HuH-7.5 (cell line): ENCODE measurements at places on chromosomes 7 and 10.

- no peak for DNase-seq
Measured at GRCh38 chr10:29525762-29526161, 109.0 kb downstream of the SVIL start.

- no peak for DNase-seq
Measured at GRCh38 chr10:106925191-106925590, 239.3 kb downstream of the SORCS1 start.

DNA sequence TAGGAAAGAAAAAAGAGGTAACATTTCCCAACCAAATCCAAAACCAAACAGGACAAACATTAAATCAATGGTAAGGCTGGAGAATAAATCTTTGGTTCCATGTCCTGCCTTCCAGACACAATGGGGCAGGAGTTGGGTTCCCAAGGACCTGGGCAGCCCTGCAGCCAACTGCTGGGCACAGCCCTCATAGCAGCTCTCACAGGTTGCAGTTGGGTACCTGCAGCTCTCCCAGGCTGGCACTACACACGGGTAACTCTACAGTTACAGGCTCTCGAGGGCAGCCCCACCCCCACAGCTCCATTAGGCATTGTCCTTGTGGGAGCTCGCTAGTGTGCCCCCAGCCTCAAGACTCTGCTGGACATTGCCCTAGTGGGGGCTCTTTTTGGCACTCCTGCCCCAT lies 7.5 kb downstream of the GRB10 start:
- DNase-seq: no peak

GRCh38 chr10:44424298-44424697 lies 39.4 kb upstream of the CXCL12 start:
- no peak for DNase-seq

GRCh38 chr10:70444744-70445143 lies 3.3 kb upstream of the NODAL start:
- DNase-seq: no peak

DNA sequence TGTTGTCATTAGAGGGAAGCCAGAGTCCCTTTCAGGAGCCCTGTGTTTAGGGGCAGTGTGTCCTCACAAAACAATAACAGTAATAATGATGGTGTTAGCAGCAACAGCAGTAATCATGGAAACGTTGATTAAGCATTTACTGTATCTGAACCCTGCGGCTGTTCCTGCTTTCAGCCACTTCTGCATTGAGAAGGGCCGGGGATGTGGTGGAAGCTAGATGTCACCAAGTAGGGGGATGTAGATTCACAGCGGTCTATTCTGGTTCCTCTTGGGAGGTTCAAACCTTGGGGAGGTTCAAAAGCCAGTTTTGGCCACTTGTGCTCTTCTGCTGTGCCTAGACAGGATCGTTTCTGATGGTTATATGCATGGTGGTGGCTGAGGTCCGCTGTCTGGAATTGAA lies 44.8 kb downstream of the PRPF18 start:
- DNase-seq: no peak

- DNase-seq: no peak
Measured at GRCh38 chr10:6514844-6515780, 65.0 kb downstream of the PRKCQ start.

DNA sequence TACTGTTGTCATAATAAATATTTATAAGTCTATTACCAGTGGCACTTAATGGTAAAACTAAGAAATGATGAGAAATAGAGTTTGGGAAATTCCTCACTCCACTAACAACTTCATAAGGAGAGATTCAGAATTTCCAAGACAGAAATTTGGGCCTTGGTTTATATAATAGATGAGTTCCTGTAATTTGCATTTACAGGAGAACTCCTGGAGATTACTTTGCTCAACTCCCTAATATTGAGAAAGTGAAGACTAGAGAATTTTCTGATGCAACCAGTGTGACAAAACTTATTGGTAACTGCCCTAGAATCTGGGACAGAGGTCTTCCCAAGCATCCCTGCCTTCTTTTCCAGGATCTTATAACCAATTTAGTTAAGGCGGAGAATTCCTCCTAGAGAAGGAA lies 49.1 kb upstream of the GSAP start:
- DNase-seq: no peak

DNA sequence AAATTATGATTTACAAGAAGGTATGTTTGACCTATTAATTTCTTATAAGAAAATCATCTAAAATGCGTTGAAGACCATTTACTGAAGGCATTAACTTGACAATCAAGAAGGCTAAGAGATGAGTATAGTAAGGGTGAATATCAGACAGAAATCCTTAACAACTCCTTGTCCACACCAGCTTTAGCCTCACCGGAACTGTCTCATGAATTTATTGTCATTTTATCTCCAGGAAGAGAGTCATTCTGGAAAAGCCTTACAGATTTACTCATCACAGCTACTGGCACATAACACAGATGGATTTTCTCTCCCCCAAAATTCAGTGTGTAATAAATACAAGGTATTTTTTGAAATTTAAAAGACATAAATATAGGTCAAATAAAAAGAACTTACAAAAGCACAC lies 129.4 kb upstream of the LSM8 start:
- DNase-seq: no peak

GRCh38 chr10:132292287-132293200 lies 15.2 kb downstream of the STK32C start:
- DNase-seq: no peak

DNA sequence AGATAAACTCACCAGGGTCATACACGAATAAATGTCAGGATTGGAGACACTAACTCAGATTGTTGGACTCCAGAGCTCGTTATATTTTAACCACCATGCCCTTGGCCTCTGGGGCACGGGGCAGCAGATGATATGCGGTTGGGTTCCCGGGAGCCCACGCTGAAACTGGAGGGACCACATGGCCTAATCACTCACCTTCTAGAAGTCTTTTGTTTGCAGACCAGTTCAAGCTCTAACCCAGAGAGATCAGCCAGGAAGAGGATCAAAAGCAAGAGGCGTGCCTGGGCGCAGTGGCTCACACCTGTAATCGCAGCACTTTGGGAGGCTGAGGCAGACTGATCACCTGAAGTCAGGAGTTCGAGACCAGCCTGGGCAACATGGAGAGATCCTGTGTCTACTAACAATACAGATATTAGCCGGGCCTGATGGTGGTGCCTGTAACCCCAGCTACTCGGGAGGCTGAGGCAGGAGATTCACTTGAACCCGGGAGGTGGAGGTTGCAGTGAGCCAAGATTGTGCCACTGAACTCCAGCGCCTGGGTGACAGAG lies 42.6 kb upstream of the ECHDC3 start:
- no peak for DNase-seq

- DNase-seq: no peak
Measured at GRCh38 chr10:72121389-72121788, 33.0 kb upstream of the SPOCK2 start.

- no peak for DNase-seq
Measured at GRCh38 chr7:84251277-84251781, 56.7 kb upstream of the SEMA3A start.

GRCh38 chr7:10677668-10678232 lies 295.9 kb upstream of the PHF14 start:
- no peak for DNase-seq

DNA sequence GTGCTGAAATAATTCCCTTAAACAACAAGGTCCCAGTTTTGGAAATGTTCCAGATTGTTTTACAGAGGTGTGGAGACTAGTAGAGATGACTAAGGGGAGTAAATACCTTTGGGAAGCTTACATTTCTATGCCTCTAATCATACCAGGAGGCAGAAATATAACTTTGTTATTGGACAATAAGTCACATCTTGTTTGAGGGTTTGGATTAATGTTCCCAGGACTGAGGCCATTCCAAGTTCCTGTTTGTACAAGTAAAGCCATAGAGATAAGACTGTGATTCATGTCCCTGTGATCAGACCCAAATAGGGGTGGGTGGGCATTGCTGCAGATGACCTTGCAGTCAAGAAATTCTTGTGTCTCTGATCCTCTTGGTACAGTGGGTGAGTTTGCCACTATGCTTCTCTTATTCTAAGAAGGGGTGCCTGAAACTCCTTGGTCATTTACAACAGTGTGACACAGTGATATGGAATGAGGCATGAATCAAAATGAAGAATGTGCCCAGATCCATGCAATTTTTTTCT lies 508.3 kb downstream of the SORCS3 start:
- no peak for DNase-seq

GRCh38 chr10:8070440-8070839 lies 16.0 kb downstream of the GATA3 start:
- DNase-seq: no peak

DNA sequence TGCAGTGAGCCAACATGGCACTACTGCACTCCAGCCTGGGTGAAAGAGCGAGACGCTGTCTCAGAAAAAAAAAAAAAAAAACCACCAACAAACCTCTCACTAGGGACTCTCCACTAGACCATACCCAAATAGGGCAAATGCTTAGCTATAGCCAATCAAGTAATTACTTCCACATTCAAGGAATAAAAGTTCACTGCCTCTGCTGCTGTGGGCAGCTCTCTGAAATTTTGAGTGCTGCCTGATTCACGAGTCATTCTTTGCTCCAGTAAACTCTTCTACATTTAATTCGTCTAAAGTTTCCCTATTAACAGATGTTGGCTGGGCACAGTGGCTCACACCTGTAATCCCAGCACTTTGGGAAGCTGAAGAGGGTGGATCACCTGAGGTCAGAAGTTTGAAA lies 4.7 kb upstream of the NRBF2 start:
- no peak for DNase-seq

DNA sequence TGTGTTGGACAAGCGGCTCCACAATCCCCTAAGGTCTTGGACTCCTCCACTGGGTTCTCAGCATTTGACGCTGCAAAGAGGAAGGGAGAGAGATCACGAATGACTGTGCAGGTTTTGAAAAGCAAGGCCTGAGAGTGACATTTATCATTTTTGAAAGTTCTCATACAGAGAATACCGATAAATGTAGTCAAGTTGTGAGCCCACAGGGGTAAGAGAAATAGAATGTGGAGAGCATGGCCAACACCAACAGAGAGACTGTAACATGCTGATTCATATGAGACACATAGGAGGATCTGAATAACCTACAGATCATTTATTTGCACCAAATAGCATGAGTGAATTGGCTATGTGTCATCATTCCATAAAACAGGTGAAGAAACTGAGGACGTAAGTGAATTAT lies 230.5 kb upstream of the MBL2 start:
- DNase-seq: no peak

DNA sequence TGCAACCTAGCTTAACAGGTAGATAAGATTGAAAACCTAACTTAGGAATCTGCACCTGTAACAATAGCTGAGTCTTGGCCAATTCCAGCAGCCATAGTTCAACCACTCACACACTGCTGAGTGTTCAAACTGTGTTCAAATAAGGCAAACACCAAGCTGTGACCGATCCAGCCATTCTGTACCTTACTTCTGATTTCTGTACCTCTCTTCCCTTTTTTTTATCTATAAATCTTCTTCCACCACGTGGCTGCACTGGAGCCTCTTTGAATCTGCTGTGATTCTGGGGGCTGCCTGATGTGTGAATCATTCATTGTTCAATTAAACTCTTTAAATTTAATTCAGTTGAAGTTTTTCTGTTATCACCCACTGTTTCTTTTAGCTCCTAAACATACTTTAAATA lies 15.7 kb upstream of the FOXL3 start:
- DNase-seq: no peak

- DNase-seq: no peak
Measured at GRCh38 chr10:100808876-100809275, 63.5 kb downstream of the PAX2 start.
